Stimulated activated CD4-positive, alpha-beta T cell treated with anti-CD3 and anti-CD28 coated beads, Interleukin-2, amount 100 ng/mL, for 24 hours (primary cell): ENCODE measurements at places on chromosomes 7 and 10.

DNA sequence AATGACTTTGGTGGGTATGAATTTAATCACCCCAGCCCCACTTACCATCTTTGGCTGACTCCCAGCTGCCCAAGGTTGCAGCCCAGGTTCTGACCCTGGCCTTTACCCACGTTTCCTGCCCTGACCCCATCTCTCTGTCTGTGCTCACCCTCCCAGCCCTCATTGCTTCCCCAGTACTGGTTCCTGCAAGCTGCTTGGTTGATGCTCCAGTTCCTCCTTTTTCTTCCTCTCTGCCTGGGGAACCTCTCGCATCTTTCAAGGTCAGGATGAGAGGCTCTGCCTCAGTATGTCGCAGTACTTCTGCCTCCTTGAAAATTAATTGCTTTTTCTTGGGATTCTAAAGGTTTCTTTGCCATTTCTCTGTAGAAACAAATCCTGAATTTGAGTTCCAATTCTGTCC is 263.8 kb upstream of the ZNF32 start:
- DNase-seq: no peak

DNA sequence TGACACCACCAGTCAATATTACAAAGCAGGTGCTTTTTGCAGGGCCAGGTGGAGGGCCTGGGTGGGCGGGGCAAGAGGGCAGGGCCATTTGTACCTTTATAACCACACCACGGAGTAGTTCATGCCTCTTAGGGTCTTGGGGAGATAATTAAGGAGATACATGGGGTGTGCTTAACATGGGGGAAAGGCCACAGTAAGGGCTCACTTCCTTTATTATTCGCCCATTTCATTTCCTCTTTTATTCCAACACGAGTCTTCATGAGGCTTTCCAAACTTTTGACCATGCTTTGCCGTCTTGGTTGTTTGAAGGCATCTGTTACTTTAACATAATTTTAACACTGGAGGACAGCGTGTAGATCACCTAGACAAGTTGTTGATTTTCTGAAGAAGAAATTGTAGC is 33.3 kb upstream of the LYZL2 start:
- DNase-seq: no peak

- DNase-seq: no peak
These were observed 277.0 kb downstream of the INHBA start for GRCh38 chr7:41425926-41426325.

DNA sequence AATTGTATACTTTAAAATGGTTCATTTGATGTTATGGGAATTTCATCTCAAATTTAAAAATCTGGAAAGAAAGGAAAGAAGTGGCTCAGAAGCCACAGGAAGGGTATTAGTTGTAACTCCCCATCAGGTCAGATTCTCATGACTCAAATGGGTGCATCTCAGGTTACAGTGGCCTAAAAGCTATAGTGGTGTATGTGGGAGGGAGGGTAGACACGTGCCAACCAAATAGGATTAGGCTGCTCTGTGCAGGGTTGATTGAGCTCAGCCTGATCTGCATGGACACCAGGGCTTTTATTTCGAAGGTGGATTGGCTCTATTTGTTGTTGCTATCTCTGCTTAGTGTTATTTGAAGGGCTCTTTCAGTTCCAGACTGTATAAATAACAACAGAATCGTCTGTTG is 121.5 kb upstream of the PRR15 start:
- DNase-seq: no peak

- DNase-seq: no peak
These were observed 265.3 kb downstream of the HDAC9 start for GRCh38 chr7:18760631-18761445.

- DNase-seq: no peak
These were observed 156.2 kb upstream of the FOXK1 start for GRCh38 chr7:4525884-4526283.

- DNase-seq: no peak
These were observed 8.8 kb downstream of the AKAP9 start for GRCh38 chr7:91949221-91950009.

- no peak for DNase-seq
These were observed 54.2 kb upstream of the STEAP1B start for GRCh38 chr7:22554184-22554583.

DNA sequence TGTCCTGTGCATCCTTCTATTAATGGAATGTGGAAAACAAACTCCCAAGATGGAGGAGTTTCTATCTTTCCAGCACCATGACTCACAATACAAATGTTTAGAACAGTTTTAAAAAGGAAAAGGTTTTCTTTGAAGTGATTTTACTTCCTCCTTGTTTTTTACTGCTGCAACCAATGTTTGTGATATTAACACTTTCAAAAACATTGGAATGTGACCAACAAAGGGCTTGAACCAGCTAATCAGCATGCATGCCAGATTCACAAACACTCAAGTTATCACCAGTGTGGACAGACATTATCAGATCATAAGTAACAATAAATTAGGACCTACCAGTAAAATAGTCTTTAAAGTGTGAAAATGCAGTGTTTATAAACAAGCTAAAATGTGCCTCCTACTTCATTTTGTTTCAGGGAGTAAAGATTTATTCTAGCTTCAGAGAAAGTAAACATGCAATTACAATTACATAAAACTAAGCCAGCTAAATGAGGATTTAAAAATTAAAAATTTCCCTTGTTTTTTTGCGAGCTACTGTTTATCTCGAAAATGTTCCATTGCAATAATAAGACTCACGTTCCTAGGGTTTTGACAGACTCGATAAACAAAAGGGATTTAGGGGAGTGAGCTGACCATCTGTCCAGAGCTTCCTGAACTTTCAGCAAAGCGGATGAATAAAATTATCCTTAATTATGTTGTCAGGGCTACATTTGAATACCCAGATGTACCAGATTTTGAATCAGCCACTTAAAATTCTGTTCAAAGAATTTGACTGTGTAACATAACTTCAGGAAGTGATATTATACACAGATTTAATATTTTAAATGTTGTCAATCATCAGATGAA is 29.8 kb downstream of the CPVL start:
- no peak for DNase-seq

DNA sequence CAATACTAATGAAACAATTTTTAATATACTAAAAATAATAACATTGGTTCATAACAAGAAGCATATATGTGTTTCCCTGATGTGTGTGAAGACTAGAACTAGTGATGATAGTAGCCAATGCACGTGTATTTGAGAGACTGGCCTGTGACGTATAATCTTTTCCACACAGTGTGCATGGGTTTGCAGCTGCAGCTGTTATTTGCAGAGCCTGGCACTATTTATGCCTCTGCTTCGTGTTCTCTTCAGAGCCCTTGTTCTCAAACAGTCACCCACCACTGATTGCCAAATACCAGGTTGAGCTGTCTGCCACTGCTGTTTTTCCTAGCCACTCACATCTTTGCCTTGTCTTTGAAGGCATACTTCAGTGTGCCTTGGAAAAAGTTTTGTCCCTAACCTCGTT is 531.7 kb downstream of the ETV1 start:
- no peak for DNase-seq

GRCh38 chr10:4242561-4243035 is 457.6 kb upstream of the KLF6 start:
- DNase-seq: no peak

DNA sequence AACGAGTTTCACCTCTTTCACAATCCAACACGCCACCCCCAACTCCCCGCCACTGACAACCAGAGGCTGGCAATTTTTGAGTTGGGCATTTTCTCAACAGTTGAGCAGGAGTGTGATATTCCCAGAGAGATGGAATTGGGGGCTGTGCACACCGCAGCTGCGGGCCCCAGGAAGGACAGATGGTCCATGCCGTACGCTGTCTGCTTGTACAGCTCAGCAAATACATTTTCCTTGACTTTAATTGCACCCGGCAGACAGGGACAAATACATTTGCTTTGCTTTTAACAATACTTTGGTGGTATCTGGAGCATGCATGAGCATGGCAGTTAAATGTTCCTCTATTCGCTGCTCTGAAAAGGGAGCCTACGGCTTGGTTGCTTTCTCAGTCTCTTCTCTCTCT is 354.2 kb upstream of the DPP6 start:
- no peak for DNase-seq

DNA sequence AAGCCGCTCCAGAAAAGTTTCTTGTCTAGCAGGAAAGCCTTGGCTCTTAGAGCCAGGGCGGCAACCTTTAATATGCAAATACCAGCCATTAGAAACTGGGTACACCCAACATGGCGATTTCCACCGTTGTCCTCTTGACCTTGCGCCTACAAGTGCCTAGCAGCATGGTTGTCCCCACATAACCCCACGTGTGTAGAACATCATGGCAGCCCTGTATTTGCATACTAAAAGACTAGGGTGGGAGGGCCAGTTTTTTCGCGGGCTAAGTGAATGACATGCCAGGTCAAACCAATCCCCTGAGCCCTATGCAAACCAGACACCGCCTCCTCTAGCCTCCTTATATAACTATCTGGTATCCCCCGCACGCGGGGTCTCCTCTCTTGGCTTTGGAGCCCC is 58.4 kb upstream of the FZD8 start:
- DNase-seq: no peak
